ENCODE measurements at places on chromosomes 5 and 9.

DNA sequence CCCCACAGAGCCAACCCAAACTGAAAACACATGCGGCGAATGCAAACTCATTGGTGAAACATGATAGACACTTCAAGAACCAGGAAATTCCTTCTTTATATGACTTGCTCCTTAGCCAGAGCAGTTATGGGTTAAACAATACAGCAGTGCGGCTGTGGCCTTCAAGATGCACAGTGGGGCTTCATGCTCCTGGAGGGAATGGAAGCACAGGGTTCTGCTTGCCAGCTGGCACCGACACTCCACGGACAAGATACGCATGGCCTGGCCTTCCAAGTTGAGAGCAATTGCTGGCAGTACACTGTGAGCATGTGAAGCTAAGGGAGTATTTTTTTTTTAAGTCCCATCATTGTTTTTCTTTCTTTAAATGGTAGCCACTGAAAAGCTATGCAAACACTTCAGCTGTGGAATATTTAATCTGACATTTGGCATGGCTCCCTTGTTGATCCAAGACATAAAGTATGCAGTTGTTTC is 451.6 kb upstream of the CD180 start:
- DNase-seq, result peak; percentile 99

DNA sequence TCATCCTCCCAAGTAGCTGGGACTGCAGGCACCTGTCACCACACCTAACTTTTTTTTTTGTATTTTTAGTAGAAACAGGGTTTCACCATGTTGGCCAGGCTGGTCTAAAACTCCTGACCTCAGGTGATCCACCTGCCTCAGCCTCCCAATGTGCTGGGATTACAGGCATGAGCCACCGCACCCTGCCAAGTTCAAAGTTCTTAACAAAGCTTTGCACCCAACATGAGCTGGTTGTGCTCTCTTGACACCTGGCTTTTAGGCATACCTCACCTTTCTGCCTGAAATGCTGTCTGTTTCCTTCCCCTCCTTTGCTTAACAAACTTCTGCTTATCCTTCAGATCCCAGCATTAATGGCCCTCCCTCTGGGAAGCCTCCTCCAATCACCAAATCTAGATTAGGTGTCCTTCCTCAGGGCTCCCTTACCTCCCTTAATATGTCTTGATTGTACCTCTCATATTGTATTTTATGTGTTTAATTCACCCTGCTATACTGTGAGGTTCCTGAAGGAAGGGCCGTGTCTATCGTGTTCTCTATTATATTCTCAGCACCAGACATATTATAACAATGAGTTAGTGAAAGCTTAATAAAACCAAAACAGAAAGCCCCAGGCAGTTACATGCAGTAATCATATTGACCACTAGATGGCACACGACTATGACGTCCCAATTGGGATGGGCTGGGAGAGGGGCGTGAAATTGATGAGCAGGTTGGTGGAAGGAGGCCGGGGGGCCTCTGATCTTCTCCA is 62.9 kb upstream of the PPARGC1B start:
- DNase-seq, result no peak

- DNase-seq, result no peak
Measured at GRCh38 chr5:79750611-79751510, 61.2 kb downstream of the CMYA5 start.

DNA sequence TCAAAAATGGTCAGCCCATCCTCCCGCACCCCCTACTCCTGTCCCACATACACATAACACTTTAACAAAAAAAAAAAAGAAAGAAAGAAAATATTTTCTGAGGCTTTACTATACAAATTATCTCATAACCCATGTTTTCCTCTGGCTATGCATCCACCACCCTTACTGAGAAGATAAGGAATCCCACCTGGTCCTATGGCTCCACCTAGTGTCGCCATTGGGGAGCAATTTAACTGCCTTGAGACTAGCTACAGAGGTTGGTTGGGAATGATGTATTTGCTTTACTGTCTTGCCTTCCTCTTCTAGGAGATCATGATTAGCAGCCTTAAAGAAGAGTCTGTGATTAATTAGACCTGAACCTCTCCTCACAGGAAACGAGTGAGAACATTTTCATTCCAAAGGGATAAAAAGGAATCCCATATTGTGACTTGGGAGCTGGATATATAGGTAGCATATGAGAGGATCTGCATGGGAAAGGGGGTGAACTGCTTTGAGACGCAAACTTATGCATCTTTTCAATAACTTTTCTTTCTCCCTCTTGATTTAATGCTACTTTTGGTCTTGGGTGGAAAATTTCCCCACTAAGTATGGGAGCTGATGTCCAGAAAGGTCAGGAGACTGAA is 77.7 kb upstream of the SELENOP start:
- DNase-seq, result peak; percentile 84

GRCh38 chr5:173103411-173103810 is 40.9 kb upstream of the BNIP1 start:
- no peak for DNase-seq

- DNase-seq, result peak; percentile 53
Measured at GRCh38 chr9:35035851-35036701, 36.3 kb downstream of the VCP start.

DNA sequence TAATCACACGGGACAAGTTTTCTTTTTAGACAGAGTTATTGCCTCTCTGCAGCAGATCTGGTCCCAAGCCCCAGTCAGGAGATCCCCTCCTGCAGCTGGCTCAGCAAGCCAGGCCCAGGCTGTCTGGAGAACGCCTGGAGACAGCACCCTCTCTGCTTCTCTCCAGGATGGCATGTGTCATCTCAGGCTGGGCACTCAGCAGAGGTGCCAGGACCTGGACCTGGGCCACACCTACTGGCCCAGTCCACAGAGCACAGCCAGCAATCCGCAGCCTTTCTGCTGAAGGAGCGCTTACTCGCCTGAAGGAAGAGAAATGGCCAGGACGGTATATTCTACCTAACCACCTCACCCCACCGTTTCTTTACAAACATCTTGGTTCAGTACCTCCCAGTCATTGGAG is 4.7 kb upstream of the TBC1D9B start:
- no peak for DNase-seq

DNA sequence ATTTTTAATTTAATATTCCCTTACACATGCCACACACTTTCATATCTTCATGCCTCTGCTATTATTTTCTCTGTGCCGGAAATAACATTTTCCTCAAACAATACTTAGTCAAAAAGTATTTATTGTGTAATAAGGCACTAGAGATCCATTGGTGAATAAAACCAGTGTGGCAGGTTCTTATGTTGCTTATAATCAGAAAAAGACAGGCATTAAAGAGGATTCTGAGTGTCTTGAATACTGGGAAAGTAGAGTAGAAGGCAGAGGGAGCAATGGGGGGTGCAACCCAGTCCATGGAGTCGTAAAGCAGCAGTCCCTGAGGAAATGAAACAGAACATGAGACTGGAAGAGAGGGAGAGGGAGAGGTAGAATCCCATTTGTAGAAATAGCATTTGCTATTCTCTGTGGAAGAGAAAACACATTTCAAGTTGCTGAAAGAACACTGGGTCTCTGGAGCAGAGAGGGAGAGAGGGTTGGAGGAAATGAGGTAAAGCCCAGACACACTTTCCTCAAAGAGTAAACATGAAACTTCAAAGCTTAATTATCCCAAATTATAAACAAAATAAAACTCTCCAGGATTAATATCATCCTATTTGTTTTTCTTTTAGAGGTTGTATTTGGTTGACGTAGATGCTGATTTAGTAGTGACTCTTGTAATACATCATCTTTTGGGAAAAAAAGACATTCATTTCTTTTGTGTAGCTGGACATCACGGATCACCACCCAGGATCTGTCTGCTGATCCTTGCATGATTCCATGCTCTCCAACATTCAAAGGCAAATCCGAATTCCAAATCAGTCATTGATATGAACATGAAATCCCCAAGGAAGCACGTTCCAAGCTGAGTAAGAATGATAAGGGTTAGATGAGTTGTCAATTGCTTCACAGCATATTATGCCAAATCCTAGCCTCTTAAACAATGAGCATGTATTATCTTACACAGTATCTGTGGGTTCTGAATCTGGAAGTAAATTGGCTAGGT is 37.4 kb upstream of the GRAMD2B start:
- DNase-seq, result no peak

- no peak for DNase-seq
Measured at GRCh38 chr5:95883185-95884016, 60.9 kb upstream of the GLRX start.

- DNase-seq, result no peak
Measured at GRCh38 chr5:97764700-97765099, 581.7 kb upstream of the RIOK2 start.

DNA sequence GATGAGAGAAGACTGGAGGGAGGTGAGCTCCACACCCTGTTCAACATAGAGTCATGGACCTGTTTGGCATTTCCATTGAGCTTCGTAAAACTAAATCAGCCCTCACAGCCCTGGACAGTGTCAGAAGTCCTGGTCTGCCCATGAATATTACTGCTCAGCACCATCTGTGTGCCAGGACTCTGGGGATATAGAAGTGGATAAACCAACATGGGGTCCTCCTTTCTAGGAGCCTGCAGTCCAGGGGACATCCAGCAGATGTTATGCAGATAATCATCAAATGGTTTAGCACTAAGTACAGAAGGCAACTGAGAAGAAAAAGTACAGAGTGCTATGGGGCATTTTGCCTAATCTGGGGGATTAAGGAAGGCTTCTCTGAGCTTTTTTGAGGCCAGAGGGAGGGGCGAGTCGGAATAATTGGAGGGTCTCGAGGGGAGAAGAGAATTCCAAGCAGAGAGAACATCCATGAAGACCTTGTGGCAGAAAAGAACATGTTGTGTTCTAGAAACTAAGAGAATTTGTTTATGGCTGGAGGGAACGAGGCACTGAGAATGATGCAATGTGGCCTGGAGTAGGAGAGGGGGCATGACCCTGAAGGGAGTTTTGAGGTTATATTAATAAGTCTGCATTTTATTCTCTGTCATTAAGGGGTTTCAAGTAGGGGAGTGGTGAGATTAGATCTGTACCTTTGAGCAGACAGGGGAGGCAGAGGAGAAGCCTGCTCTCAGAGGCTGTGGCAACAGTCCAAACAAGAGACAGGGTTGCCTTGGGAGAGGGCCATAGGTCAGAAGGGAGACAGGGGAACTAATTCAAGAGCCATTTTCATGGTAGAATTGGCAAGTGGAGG is 63.5 kb upstream of the SLC2A8 start:
- DNase-seq, result peak; percentile 20

GRCh38 chr9:7273575-7273974 is 515.8 kb downstream of the KDM4C start:
- DNase-seq, result peak; percentile 63

- no peak for DNase-seq
Measured at GRCh38 chr9:127035423-127035822, 87.0 kb downstream of the ANGPTL2 start.

GRCh38 chr5:53681079-53681478 is 120.6 kb downstream of the NDUFS4 start:
- no peak for DNase-seq

GRCh38 chr5:133365738-133366137 is 246.6 kb downstream of the FSTL4 start:
- no peak for DNase-seq

- DNase-seq, result peak; percentile 90
Measured at GRCh38 chr9:13351778-13352386, 72.4 kb upstream of the MPDZ start.

- DNase-seq, result no peak
Measured at GRCh38 chr5:122547219-122547618, 227.7 kb upstream of the SNX2 start.

DNA sequence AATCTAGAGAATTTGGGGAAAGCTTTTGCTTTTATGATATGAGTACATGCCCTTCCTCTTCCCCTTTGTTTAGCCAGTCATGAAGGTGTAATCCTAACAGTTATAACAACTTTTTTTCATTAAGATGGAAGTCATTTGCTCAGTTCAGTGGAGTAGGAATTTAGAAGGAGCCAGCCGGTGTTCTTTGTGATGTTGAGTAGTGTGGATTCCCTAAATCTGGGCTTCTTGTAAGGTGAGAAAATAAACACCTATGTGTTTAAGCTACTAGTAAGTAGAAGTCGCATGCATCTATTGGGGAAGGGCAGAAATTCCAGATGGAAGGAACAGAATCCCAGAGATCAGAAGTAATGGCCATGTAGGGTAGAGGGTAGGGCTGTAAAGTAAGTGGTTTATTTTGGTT is 13.6 kb upstream of the CNTLN start:
- DNase-seq, result no peak

GRCh38 chr9:5516453-5517220 is 6.3 kb downstream of the PDCD1LG2 start:
- DNase-seq, result no peak

- no peak for DNase-seq
Measured at GRCh38 chr5:55036477-55036876, 12.4 kb downstream of the GZMK start.

- peak; percentile 70 for DNase-seq
Measured at GRCh38 chr9:131094622-131095021, 1.7 kb upstream of the AIF1L start.

DNA sequence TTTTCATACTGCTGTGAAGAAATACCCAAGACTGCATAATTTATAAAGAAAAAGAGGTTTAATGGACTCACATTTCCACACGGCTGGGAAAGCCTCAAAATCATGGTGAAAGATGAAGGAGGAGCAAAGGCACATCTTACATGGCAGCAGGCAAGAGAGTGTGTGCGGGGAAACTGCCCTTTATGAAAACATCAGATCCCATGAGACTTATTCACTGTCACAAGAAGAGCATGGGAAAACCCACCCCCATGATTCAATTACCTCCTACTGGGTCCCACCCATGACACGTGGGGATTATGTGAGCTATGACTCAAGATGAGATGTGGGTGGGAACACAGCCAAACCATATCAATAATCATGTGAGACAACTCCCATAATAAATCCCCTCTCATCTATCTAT is 8.7 kb downstream of the TTC39B start:
- DNase-seq, result no peak

DNA sequence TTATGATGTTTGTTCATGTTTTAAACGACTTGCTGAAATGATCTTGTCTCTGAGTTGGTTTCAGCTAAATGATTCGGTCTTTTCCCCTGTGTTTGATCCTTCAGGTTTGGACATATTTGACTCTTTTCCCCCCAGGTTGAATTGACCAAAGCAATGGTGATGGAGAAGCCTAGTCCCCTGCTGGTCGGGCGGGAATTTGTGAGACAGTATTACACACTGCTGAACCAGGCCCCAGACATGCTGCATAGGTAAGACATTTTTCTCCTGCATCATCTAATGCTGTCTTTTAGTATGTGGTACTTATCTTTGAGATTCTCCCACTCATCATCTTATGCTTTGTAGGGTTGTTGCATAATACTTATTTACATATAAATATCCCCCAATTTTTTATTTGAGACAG is 14.7 kb downstream of the G3BP1 start:
- DNase-seq, result no peak

GRCh38 chr5:96816991-96817390 is 9.2 kb upstream of the ERAP1 start:
- no peak for DNase-seq

DNA sequence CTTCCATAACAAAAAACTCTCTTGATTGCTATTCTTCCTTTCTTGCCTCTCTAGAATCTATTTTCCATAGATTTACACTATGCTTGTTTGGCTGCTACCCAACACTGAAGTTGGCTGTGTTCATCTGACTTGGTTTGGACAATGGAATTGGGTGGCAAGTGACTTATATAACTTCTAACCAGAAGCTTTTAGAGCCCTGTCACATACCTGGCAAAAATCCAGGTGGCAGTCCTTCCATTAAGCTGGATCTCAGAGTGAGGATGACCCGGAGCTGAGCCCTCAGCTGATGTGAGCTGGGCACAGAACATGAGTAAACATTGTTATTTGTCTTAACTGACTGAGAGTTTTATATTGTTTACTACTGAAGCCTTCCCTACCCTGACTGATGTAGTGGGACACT is 225.7 kb downstream of the TLR4 start:
- peak; percentile 6 for DNase-seq

Data from muscle of leg (tissue), 16 donors.